ENCODE measurements at places on chromosomes 5 and 9. TPM values are rescaled to one million over a fixed set of nuclear protein-coding genes. Genes with fewer than 3 reads are reported as not detected.

Gene ZFP2
- total RNA-seq, result 0.18 TPM

Gene RMRP
- 6,583 TPM for total RNA-seq

Gene KIF3A
- 41.4 TPM for total RNA-seq

Gene NR5A1
- not detected for total RNA-seq

Gene NR4A3
- total RNA-seq, result 169 TPM

Gene LCN1
- not detected for total RNA-seq

Gene NKD2
- total RNA-seq, result 14.4 TPM

Gene DDX4
- 0.09 TPM for total RNA-seq

- H3K4me3 ChIP-seq, result no peak overlapping the region
- H3K27me3 ChIP-seq, result peaks cover 22% of the 10 kb centered on the region
- no peak for DNase-seq
- no peak overlapping the region for H3K27ac ChIP-seq
- H3K4me1 ChIP-seq, result peaks cover 6% of the 10 kb centered on the region
- H3K36me3 ChIP-seq, result no peaks in the 10 kb centered on the region
Observed at GRCh38 chr5:36073595-36074216, 7.0 kb upstream of the UGT3A2 start.

DNA sequence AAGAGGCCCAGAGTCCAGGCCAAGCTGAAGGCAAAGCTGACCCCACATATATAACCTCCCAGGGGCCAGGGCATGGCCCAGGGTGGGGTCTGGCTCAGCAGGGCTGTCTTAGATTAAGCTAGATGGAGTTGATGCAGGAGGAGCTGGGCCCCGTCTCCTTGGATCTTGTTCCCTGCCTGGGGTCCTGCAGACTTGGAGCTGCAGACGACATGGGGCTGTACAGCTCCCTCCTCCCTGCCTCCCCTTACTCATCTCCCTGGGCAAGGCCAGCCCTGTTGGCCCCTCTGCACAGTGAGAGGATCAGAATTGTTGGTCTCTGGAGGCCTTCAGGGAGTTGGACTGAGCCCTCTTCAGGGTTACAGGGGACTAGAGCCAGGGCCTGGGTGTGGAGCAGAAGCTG, 134.9 kb downstream of the RGS3 start:
- H3K4me1 ChIP-seq, result peaks cover 14% of the 10 kb centered on the region
- DNase-seq, result no peak

DNA sequence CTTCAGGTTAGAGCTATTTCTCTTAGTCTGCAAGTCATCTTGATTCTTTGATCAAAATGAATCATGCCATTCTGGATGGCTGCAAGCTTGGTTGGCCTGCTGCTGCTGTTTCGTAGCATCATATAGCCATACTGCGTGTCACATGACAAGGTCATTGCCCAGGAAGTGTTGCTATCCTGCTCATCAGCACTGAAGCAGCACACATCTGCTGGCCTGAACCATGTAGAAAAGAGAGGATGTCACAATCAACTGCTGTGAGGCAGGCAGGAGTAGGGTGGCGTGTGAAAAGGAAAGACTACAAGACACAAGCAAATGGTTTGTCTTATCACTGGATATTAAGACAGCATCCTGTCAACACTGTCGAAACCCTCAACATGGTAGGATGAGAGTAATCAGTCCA, 376.7 kb upstream of the RORB start:
- H3K27ac ChIP-seq, result peak overlapping the region; percentile 24
- H3K36me3 ChIP-seq, result peaks cover 4% of the 10 kb centered on the region
- H3K4me3 ChIP-seq, result no peak overlapping the region
- peaks cover 19% of the 10 kb centered on the region for H3K4me1 ChIP-seq
- no peak for DNase-seq

DNA sequence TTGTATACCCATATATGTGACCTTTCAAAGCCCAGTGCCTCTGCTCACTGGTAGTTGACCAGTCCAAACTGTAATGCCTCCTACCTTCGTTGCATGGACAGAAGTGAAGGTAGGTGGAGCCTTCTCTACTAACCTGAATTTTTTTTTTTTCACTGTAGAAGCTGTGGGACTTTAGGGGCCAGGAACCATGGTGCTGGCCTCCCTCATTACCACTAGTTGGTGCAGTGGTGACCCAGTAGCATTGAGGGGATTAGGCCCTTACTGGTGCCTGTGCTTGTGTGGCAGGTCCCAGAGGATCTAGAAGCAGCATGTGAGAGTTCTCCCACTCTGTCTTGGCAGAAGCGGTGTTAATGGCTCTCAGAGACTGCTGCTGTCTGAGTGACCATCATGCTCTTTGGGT, 2.3 kb downstream of the RALGPS1 start:
- H3K36me3 ChIP-seq, result no peaks in the 10 kb centered on the region
- no peak for DNase-seq
- no peak overlapping the region for H3K4me3 ChIP-seq

GRCh38 chr9:680106-680505, 161.4 kb upstream of the DMRT1 start:
- DNase-seq, result no peak
- no peaks in the 10 kb centered on the region for H3K27me3 ChIP-seq
- no peak overlapping the region for H3K27ac ChIP-seq
- H3K36me3 ChIP-seq, result no peaks in the 10 kb centered on the region
- H3K4me3 ChIP-seq, result no peak overlapping the region

DNA sequence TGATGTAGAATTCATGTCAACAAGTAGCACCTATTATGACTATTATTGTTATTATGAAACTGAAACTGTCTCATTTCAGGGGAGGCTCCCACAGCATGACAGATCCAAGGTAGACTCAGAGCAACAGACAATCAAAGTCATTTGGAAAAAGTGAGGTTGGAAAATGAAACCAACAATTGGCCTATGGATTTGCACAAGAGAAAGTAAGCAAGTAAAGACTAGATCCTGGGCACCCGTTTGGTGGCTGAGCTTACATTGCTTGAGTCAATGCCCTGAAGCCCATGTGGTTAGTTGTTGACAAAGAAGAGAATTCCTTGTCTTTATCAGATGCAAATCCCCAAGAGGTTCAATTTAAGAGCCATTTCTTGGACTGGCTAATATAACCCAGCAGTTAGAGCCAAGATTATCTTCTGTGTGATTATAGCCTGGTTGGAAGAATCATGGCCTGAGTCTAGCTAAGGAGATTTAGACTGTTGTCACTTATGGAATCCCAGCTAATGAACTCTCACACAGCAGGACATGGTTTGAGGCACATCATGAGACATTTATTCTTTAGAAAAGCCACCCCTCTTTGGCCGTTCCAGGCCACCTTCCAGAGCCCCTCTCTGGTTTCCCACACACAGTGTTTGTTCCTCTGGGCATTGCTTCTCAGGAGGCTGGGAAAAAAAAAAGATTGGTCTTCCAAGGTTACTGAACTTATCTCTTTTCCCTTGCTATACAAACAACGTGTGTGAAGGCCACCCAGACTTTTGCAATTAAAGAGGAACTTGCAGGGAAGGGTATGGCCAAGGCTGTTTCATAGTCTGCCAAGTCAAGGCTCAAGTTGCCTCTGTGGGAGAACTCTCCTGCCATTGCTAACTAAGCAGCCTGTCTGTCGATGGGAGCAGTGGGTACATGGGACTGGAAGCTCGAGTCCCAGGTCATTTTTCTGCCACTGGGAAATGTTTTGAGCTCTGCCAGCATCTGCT, 399.5 kb downstream of the ENC1 start:
- no peak for DNase-seq
- H3K27ac ChIP-seq, result no peak overlapping the region
- H3K4me3 ChIP-seq, result no peak overlapping the region
- peaks cover 6% of the 10 kb centered on the region for H3K4me1 ChIP-seq

- no peaks in the 10 kb centered on the region for H3K4me1 ChIP-seq
- H3K27me3 ChIP-seq, result peaks cover 4% of the 10 kb centered on the region
- H3K4me3 ChIP-seq, result no peak overlapping the region
- H3K27ac ChIP-seq, result no peak overlapping the region
- DNase-seq, result no peak
- no peaks in the 10 kb centered on the region for H3K36me3 ChIP-seq
Observed at GRCh38 chr5:102529031-102529430, 30.2 kb upstream of the SLCO6A1 start.

- DNase-seq, result no peak
- H3K4me1 ChIP-seq, result peaks cover 47% of the 10 kb centered on the region
- peak overlapping the region; percentile 79 for H3K27ac ChIP-seq
- no peaks in the 10 kb centered on the region for H3K27me3 ChIP-seq
Observed at GRCh38 chr5:100828071-100828897, 74.8 kb downstream of the ST8SIA4 start.

DNA sequence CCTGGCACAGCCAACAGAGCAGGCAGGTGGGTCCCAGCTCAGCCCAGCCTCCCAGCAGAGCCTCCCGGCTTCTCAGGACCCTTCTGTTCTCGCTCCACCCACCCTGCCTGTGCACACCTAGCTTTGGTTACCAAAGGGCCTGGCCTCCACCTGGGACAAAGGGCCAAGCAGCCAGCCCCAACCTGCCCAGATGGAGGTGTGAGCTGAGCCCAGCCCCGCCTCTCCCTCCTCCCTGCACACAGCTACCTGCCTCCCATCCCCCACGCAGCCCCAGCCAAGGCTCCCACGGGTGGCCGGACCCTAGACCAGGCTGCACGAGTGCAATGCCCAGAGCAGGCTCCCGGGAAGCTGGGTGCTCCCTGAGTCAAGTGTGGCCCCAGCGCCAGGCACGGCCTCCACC, 5.6 kb downstream of the TPRN start:
- H3K27me3 ChIP-seq, result no peaks in the 10 kb centered on the region
- H3K4me3 ChIP-seq, result no peak overlapping the region
- no peak overlapping the region for H3K27ac ChIP-seq
- H3K36me3 ChIP-seq, result peaks cover 9% of the 10 kb centered on the region
- no peak for DNase-seq
- peaks cover 10% of the 10 kb centered on the region for H3K4me1 ChIP-seq

DNA sequence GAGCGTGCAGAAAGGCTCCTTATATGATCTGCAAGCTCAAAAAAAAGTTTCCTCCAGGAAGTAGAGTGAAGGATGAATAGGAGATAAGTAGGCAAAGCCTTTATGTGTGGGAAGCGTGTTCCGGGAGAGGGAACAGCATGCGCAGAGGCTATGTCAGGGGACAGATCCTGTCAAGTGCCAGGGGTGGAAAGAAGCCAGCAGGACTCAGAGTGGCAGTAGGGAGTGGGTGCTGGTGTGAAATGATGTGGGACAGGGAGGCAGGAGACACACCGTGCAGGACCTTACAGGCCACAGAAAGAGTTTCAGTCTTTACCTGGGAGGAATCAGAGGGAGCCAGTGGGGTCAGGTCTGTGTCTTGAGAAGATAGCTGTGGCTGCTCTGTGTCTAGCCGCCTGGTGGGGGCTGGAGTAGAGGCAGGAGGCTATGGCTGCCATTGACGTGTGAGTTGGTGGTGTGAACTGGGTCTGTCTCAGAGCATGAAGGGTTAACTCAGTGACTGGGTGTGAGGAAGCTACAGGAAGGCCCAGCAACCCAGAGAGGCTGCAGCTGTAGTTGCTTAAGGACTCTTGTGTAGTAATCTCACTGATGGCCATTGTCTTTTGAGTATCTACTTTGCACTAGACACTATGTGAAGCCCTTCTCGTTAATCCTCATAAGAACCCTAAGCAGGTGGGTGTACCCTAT, 71.3 kb downstream of the PPARGC1B start:
- no peaks in the 10 kb centered on the region for H3K27me3 ChIP-seq
- DNase-seq, result no peak
- H3K4me1 ChIP-seq, result no peaks in the 10 kb centered on the region
- H3K36me3 ChIP-seq, result no peaks in the 10 kb centered on the region
- H3K27ac ChIP-seq, result no peak overlapping the region

GRCh38 chr5:66144834-66145390, 812 bp downstream of the SREK1 start:
- H3K36me3 ChIP-seq, result peaks cover 17% of the 10 kb centered on the region
- H3K4me1 ChIP-seq, result peaks cover 38% of the 10 kb centered on the region
- no peaks in the 10 kb centered on the region for H3K27me3 ChIP-seq
- H3K27ac ChIP-seq, result peak overlapping the region; percentile 99

DNA sequence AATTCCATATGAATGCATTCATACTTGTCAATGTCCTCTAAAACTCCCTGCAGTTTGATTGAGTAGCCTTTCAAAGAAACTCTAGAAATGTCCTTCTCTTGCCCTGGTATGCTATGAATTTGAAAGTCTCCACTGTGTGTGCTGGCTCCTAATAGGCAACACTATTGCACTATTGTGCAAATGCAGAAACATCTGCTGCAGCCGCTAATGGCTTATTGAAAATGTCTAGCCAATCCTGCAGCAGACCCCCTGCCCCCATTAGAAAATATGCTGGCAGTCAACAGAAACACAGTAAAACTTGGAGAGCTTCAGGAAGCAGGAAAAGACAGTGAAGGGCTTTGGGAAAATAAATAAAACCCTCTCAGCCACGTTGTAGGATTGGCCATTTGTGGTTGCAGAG, 87.3 kb upstream of the GRAMD2B start:
- no peaks in the 10 kb centered on the region for H3K4me1 ChIP-seq
- no peak for DNase-seq
- no peak overlapping the region for H3K4me3 ChIP-seq
- H3K27me3 ChIP-seq, result peaks cover 1% of the 10 kb centered on the region

GRCh38 chr5:65100911-65101631, 332.3 kb downstream of the CWC27 start:
- peaks cover 32% of the 10 kb centered on the region for H3K4me1 ChIP-seq
- no peak overlapping the region for H3K4me3 ChIP-seq
- H3K27me3 ChIP-seq, result peaks cover 20% of the 10 kb centered on the region
- no peak for DNase-seq
- H3K27ac ChIP-seq, result no peak overlapping the region
